ENCODE measurements at places on chromosomes 13 and 19.
A peak's percentile ranks its signal among the peaks of the same experiment; 100 is the strongest.

DNA sequence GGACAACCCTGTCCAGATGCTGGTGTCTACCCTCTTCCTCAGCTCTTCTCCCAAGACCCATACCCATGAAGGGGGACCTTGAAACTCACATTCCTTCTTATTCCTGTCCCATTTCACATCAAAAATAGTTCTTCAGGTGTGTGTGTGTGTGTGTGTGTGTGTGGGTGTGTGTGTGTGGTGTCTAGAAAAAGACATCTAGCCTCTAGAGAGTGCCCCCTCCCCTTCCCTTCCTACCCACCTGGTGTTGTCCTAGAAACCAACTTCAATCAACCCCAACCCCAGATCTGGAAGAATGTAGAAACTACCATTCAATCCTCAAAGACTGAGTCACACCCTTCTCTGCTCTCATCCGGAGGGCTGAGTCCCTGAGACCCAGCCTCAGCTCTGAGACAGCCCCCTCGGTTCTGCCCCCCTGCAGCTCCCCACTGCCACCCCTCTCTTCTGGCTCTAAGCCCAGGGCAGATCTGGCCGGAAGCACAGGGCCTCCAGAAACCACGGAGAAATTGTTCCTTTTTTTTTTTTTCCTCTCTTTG lies 3.5 kb downstream of the KCNN4 start:
- DNase-seq: no peak

DNA sequence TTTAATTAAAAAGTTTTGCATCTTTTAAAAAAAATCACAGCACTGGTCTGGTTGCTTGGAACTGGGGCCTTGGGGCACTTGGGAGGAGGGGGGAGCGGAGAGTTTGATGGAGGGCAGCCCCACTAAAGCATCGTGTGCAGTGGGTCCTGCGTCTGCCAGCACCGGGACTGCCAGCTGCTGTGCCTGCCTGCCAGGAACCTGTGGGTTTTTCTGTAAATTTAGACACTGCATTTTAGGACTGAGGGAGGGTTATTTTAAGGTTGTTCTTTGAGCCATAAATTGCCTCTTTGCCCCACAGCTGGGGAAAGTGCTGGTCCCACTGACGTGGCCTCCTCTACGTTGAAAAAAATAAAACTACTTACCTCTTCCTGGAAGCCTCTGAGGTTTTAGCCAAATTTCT lies 2.9 kb downstream of the KLF2 start:
- DNase-seq: no peak

DNA sequence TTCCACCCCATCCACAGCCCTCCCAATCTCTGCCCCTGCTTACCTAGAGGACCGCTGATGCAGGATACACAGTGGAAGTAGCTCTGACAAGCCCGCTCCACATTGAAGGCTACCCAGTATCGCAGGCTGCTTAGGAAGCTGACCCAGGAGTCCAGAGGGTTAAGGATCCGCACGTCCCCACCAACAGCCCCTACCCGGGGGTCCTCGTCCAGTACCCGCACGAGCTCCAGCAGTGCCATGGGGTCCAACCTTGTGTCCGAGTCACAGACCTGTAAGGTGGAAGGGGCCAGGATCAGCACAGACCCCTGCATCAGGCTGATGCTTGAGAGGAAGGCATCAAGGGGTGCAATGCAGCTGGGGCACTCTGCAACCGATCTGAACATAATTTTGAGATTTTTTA lies 6.9 kb downstream of the HAS1 start:
- no peak for DNase-seq

DNA sequence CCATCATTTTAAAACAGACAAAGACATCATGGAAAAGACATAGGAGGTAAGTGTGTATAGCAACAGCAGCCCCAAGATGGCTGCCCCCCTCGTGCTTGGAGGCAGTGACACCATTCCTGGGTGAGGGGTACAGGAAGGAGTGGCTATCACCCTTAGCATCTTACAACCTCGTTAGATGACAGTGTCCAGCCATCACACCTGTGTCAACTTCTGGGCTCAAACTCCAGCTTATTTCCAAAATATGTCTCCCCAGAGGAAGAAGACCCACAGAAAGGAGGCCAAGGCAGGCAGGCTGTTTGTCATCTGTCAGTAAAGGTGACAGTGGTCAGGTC lies 27.5 kb downstream of the EPS15L1 start:
- DNase-seq: no peak

- no peak for DNase-seq
Observed at GRCh38 chr19:17677002-17677401, 11.2 kb downstream of the UNC13A start.

DNA sequence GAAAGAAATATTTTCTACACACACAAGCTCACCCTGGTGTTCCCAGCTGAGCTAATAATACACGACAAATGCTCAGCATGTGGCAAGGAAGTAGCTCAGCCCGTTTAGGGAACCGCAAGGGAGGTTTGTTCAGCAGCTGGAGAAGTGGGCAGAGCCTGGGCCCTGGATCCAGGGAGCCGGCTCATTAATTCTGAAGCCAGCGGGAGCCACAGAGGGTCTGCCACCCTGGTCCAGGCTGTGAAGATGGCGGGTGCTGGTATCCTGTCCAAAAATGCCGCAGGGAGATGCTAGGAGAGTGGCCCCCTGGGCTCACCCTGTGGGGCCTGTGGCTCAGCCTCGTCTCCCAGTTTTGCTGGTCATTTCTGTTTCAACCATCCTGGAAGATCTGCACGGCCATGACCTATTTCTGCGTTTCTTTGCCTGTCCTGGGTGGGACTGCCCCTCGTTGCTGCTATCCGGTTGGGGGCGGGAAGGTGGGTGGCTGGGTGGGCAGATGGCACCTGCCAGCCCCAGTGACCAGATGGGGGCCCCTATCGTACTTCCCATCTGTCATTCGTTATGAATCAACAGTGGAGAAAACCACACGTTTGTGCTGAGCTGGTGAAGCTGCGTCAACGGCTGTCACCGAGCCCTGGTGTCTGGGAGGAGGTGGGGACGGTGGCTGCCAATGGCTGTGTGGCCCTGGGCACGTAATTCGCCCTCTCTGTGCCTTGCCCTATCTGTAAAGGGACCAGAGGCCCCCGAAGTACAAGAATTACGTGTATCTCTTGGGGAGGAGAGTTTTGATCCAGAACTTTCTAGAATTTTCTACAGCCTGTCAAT lies 2.7 kb upstream of the GNA15 start:
- DNase-seq: peak; percentile 95

- no peak for DNase-seq
Observed at GRCh38 chr19:54549224-54549623, 24.4 kb upstream of the LILRA2 start.

- DNase-seq: no peak
Observed at GRCh38 chr13:50891206-50891605, 18.4 kb upstream of the RNASEH2B start.

- no peak for DNase-seq
Observed at GRCh38 chr19:46368116-46368515, 21.2 kb downstream of the PPP5C start.

DNA sequence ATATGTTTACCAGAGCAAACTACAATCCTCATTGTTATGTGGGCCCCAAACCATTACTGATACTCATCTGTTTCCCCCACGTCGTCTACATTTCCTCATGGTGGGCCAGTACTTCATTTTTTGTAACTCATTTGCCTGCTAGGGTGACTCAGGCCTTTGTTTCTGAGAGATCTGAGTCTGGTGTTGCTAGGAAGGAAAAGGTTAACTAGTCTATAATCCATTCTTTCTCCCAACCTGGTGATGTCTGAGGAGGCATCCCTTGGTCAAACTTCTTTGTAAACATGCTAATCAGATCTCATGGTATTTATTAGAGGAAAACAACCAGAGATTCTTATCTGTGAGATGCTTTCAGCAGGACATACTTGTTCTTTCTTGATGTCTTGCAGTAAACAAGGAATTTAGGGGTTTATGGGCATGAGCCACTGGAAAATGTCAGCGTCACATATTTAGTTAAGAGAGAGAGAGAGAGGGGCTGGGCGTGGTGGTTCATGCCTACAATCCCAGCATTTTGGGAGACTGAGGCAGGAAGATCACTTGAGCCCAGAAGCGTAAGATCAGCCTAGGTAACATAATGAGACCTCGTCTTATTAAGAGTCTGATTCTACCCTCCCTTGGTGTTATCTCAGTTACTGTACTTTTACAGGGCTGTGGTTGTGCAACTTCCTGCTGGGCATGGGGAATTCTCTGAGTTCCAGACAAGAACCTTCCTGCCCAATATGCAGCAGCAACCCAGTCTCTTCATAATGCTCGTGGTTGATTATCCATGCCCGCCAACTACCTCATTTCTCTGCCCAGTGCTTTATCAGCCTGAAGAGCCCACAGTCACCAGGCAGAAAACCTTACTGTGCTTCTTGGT lies 9.7 kb upstream of the DPRX start:
- DNase-seq: no peak

- no peak for DNase-seq
Observed at GRCh38 chr13:30353471-30354215, 46.3 kb upstream of the KATNAL1 start.

DNA sequence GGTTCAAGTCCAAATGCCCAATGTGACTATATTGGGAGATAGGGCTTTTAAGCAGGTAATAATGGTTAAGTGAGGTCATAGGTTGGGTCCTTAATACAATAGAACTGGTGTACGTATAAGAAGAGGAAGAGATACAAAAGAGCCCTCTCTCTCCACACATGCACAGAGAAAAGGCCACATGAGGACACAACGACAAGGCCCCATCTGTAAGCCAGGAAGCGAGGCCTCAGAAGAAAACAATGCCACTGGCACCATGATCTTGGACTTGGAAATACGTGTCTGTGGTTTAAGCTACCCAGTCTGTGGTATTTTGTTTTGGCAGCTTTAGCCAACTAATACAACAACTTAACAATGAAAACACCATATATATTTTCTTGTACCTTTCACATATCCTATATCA lies 23.4 kb upstream of the RFC3 start:
- no peak for DNase-seq

GRCh38 chr13:107585469-107586180 lies 629.7 kb downstream of the LIG4 start:
- no peak for DNase-seq

GRCh38 chr19:45047188-45047797 lies 8.4 kb downstream of the CLASRP start:
- DNase-seq: peak; percentile 61

- DNase-seq: no peak
Observed at GRCh38 chr13:30319655-30320054, 12.3 kb upstream of the KATNAL1 start.

GRCh38 chr19:54871696-54872095 lies 2.3 kb upstream of the FCAR start:
- no peak for DNase-seq

- no peak for DNase-seq
Observed at GRCh38 chr19:41159881-41160280, 33.1 kb upstream of the CYP2S1 start.

DNA sequence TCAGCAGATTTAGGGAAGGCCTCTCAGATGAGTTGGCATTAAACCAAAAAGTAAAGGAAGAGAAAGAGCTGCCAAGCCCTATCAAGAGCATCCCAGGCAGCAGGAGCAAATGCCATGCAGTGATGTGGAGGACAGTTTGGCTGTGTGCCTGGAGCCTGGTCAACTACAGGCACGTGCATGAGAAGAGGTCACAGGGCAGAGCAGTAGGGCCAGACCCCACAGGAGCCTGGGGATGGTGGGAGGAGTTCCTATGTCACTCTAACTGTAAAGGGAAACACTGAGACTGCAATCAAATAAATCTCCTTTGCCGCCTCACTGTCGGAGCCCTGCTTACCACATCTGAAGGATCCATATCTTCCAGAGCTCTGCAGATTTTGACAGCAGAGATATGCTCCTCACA lies 240.5 kb downstream of the ENOX1 start:
- DNase-seq: no peak

DNA sequence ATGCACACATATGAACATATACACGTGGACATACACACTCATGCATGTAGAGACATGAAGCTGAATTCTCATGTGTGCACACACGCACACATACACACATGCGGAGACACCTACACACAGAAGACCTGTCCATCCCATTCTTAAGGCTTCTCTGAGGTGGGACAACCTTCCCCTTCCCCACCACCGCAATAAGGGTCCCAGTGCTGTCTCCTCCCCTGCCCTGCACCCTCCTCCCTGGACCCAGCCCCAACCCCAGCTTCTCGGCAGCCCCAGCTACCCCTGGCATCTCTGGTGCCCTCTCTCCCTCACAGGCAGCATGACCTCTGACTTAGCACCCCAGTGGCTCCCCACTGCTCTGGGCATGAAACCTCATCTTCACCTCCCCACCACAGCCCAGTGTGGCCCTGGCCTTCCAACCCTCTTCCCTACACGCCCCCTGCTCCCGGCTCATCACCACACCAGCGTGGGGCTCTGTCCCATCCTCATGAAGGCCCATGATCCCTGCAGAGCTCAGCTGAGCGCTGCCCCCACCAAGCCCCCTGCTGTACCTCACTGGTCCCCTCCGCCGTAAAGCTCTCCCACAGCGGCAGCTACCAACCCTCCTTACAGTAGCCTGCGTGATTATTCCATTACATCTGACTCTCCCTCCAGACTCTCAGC lies 204.1 kb upstream of the ZNF536 start:
- DNase-seq: no peak

GRCh38 chr19:50233308-50233910 lies 30.0 kb downstream of the MYH14 start:
- DNase-seq: no peak

GRCh38 chr19:47188507-47189033 lies 42.4 kb downstream of the BBC3 start:
- DNase-seq: no peak

DNA sequence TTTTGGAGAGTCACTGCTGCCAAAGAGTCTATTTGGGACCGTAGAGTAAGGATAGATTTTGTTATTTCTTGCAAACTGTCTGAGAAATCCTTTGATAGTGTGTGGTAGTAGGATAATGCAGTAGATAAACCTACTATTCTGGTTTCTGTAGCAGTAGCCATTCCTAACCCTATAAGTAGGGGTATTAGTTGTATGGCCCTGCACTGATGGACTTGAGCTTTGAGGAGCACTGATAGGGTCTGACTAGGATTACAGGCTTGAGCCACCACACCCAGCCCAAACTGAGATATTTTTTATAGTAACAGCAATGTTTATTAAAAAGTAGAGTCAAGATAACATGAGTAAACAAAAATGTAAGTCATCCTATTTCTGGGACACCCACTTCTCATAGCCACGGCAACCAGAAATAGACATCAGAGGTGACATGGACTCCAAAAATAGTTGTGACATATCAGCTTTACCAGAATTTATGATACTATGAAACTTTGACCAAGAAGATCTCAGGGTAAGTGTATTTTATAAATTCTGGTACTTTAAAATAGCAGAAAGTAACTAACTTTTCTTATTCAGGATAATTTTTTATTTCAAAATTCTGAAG lies 479.1 kb downstream of the SUCLA2 start:
- no peak for DNase-seq

DNA sequence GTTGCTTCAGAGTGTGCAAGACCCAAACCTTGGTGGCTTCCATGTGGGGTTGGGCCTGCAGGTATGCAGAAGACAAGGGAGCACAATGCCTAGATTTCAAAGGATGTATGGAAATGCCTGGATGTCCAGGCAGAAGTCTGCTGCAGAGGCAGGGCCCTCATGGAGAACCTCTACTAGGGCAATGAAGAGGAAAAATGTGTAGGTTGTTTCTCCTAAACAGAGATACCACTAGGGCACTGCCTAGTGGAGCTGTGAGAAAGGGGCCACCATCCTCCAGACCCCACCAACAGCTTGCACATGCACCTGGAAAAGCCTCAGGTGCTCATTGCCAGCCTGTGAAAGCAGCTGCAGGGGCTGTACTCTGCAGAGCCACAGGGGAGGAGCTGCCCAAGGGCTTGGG lies 532.6 kb upstream of the GPC6 start:
- DNase-seq: no peak

GRCh38 chr13:109366525-109366924 lies 419.9 kb downstream of the IRS2 start:
- DNase-seq: no peak

- no peak for DNase-seq
Observed at GRCh38 chr19:39166571-39167391, 30.0 kb upstream of the NCCRP1 start.

Data from HL-60 (cell line).